ENCODE measurements at places on chromosomes 3 and 15.

DNA sequence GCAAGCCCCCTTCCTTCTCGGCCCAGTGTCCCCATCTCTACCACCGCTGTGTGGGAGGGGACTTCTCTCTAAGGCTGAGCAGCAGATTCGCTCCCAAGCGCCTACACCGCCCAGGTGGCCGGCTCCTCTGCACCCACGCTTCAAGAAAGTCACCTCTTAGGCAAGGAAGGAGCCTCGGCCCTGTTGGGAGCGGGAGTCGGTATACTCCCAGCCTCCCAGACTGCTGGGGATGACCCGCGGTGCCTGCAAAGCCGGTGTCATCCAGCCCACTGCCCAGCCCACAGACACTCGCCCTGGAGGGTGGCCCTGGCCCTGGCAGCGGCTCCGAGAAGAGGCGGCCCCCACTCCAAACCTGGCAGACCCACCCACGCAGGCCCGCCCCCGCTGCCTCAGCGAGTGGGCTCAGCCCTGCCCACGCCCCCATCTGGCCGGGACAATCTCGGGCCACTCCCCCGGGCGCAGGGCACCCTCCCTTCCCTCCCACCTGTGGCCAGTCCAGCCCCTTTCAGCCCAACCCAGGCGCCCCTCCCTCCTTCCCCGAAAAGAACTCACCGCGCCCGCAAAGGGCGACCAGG, 396 bp downstream of the CHRNB4 start:
- DNase-seq, result no peak

- no peak for DNase-seq
Observed at GRCh38 chr3:10321630-10322351, 879 bp upstream of the SEC13 start.

- DNase-seq, result no peak
Observed at GRCh38 chr3:142940472-142940871, 23.0 kb downstream of the PAQR9 start.

DNA sequence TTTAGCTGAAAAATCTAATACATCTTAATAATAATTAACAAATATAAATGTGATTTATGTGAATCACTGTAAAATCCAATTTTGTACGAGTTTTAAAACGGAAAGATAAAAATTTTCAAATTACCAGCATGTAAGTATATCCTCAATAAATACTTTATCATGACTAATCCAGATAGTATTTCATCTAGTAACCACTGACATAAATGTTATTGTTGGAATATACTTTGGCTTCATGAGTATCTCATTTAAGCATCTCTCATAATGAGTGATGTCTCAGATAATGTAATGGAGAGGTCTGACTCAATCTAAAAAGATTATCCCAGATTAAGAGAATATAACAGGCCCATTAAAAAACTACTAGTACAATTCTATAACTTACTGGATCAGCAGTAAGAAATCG, 216.3 kb downstream of the STAG1 start:
- DNase-seq, result no peak

GRCh38 chr3:54262541-54262940, 140.2 kb downstream of the CACNA2D3 start:
- DNase-seq, result no peak

GRCh38 chr15:50046867-50047266, 72.2 kb downstream of the ATP8B4 start:
- DNase-seq, result no peak

GRCh38 chr15:93360318-93360717, 271.3 kb upstream of the RGMA start:
- no peak for DNase-seq

GRCh38 chr3:115859002-115859807, 235.9 kb downstream of the GAP43 start:
- no peak for DNase-seq

GRCh38 chr15:80434926-80435720, 30.9 kb downstream of the ARNT2 start:
- no peak for DNase-seq
